ENCODE measurements at places on chromosomes 1 and 21.

DNA sequence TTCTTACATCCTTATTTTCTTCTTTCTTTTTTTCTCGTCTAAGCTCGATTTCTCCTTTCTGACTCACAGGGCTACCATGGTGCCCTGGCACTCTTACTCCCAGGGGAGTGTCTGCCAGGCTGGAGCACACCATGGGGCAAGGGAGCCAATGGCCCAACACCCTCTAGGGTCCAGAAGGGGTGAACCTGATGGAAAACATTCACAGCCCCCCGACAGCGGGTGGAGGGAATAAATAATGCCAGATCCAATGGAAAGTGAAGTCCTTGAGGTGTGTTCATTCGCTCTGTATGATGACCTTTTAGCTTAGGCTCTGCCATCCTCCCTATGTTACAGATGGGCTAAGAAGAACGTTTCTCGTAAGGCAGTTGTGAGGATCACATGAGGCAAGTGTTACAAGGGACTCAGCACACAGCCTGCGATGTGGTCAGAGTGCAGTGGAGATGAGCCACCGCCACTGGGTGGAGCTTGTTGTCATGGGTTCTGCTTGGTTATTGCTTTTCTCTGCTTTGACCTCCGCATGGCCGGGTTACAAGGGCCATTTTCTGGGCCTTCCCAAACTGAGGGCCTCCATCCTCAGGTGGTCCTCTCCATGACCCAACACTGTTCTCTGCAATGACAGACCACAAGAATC is 3.5 kb upstream of the FCMR start:
- no peak for DNase-seq

DNA sequence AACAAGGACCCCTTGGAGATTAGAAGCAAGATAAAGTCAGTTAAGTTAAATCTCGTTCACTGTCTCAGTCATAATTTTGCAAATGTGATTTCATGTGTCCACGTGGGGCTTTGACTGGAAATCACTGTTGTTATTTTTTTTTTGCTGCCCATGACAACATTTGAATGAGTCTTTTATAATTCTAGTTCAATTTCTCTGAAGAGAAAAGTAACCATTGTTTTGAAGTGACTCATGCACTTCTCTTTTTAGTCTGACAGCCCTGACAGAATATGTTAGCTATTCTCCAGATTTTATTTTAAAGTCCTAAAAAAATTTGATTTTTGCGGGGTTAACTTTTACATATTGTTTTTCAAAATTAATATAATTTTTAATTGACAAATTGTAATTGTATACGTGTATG is 30.7 kb upstream of the NLRP3 start:
- no peak for DNase-seq

DNA sequence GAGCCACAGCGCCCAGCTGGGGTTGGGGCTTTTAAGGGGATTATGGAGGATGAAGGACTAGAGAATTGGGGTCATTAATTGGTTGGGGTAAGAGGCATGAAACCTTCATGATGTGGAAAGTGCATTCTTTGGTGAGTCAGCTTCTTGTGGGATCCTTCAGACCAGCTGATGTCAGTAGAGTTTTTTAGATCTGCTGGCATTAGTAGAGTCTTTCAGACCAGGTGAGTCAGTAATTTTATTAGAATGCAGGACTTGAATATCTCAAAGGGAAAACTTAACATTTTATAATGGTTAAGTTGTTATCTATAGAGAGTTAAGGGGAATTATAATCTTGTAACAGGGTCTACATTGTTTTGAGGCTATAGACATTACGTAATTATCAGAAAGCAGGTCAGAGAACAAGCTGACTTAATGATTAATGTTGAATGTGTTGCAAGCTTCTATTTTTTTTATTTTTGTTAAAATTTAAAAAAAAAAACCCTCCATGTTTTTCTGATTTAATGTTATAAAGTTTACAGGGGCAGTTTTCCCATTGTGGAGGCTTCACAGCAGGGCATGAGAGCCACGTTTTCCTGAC is 160.9 kb upstream of the FMN2 start:
- no peak for DNase-seq

GRCh38 chr1:240888039-240888786 is 276.3 kb upstream of the GREM2 start:
- no peak for DNase-seq

DNA sequence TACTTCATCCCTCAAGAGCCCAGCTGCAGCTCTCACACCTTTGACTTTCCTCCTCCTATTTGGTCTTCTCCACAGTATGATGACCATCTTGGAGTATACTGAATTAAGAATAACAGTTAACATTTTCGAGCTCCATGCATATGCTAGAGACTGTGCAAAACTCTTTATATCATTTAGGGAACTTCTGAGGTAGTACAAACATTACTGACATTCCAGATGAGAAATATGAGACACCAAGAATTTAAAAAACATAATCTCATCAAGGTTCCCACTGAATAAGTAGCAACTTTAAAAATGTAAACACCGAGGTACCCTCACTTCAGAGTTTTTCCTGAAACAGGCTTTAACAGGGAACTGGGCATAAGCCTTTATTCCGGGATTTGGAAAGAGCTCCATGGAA is 22.7 kb downstream of the FMO3 start:
- DNase-seq: no peak

- DNase-seq: no peak
These were observed 140.8 kb downstream of the KAZN start for GRCh38 chr1:14739082-14739832.

DNA sequence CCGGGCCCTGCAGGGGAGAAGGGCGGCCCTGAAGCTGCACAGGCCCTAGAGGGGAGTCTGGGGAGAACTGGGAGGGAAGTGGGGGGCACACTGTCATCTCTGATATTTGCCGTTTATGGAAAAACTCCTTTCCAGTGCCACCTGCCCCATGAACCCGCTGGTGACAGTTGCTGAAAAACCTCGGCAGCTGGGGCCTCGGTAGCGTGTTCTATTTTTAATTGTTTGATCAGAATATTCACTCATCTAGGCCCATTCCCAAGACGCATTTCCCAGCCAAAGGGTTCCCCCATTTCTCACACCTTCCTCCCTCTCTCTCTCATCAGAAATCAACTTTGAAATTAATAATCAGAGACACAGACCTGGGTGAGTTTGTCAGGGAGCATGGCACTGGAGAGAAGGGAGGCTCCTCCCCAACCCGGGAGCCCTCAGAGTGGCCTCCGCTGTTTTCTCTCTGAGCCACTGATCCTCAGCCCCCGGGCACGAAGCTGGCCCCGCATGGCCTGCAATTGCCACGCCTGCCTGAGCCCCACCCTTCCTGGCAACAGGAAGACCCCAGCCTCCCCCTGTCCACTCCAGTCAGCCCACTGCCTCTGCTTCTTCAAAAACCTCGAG is 111.1 kb downstream of the CASZ1 start:
- DNase-seq: no peak

DNA sequence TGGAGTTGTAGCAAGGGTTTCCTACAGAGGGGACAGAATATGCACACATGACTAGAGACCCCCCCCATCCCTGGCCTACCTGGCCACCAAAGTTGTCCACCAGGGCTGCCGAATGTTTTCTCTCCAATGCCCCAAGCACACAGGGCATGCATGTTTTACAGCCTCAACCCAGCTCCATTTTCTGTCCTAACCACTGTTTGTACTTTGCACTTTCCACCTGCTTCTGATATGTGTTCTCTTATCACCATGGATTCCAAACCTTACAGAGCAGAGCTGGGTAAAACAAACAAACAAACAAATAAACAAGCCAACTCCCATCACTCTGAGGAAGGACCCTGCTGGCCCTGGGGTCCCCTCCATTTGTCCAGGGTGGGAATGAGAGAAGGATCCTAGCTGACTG is 27.3 kb downstream of the CLIC6 start:
- DNase-seq: no peak

DNA sequence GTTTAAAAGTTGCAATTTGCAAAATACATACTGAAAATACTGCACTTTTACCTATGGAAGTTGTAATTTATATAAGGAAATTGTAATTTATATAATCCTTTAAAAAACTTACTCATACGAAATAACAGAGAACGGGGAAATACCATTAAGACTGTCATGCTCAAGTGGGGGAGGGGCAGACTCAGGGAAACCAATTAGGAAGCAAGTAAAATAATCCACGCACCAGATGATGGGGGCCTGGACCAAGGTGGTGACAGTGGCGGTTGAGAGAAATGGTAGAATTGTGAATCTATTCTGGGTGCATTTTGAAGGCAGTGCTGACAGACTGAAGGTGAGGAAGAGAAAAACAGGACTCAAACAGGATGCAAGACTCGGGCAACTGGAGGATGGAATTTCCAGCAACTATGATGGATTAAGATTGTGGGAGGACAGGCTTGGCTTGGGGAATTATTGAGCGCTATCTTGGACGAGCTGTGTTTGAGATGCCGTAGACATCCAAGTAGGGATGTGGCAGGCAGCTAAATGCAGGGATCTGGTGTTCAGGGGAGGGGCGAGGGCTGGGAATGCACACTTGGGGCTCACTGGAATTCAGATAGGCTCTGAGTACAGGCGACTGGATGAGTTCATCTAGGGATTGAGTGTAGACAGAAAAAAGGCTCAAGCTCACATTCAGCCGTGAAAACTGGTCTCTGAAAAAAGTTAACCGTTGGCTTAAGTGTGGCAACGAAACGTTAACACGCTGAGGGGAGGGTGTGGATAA is 977 bp downstream of the LCA5L start:
- DNase-seq: no peak

All from activated T-helper 1 cell treated with anti-CD3 and anti-CD28 coated beads, Interleukin-2, amount 50 U/mL, for 16 hours (primary cell).